ENCODE measurements at places on chromosomes 6 and 20.

- no peak for DNase-seq
Measured at GRCh38 chr6:9086331-9086730, 651.0 kb upstream of the SLC35B3 start.

- DNase-seq: no peak
Measured at GRCh38 chr6:87230801-87231200, 75.4 kb downstream of the ZNF292 start.

DNA sequence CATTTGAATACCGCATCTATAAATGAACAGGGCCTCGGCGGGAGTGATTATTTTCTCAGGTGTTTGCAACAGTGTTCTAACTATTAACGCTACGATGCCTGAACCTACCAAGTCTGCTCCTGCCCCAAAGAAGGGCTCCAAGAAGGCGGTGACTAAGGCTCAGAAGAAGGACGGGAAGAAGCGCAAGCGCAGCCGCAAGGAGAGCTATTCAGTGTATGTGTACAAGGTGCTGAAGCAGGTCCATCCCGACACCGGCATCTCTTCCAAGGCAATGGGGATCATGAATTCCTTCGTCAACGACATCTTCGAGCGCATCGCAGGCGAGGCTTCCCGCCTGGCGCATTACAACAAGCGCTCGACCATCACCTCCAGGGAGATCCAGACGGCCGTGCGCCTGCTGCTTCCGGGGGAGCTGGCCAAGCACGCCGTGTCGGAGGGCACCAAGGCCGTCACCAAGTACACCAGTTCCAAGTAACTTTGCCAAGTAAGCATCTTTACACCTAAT, 70.9 kb downstream of the HFE start:
- no peak for DNase-seq

- no peak for DNase-seq
Measured at GRCh38 chr6:139533171-139533570, 158.7 kb upstream of the CITED2 start.

GRCh38 chr20:3237958-3238615, 903 bp downstream of the SLC4A11 start:
- no peak for DNase-seq

DNA sequence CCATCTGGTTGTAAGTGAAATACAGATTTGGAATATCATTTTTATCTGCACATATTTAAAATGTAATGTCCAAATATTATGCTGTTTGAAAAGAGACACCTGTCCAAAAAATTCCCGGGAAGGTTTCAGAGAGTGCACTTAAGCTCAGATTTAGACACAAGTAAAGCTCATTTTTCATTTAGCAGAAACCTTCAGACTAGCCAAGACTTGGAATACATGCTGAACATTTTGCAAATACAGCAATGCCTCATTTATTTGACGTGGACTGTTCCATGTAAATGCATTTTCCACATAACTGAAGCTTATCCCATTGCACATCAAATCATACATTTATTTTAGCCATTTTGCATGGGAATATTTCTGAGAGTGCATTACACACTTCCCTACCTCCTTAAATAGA, 280.7 kb downstream of the ZNF217 start:
- DNase-seq: no peak

DNA sequence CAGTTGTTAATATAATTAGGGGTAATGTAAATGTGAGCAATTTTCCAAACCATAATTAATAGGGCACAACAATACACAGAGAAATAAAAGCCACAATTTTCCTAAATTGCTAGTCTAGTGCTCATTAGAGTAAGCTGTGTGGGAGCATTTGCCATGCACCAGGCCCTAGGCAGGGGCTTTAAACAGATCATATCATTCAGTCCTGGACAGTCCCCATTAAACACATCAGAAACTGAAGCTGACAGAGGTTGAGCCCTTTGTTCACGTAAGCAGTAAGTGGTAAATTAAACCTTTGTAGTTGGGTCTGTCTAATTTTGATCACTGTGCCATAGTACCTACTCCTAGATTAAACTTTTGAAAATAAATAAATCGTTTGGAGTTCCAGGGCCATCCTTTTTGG, 931.1 kb downstream of the C6orf118 start:
- no peak for DNase-seq

DNA sequence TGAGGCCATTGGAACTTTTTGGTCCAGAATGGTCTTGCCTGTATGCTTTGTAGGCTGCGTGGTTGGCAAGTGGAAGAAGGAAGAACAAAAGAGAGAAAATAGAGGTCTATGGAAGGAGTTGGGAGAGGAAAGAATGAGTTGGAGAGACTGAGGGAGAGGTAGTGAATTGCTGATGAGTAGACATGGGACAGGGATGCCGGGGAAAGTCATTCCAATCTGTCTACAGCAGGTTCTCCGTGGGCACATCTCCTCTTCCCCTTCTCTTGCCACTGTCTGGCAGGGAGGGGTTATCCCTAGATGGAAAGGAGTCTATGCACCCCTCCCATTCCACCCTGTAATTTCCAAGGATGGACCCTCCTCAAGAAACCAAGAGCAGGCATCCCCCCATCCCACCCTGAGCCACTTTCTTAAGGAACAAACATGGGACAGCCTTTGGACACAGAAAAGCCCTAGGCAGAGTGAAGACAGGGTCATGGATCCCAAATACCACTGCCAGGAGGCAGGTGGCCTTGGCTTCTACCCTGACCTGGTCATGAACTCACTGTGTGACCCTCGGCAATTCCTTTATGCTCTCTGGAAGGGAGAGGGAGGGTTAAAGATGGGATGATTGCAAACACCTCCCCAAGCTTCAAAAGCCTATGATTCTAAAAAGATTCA, 196.9 kb downstream of the LRFN2 start:
- DNase-seq: no peak

DNA sequence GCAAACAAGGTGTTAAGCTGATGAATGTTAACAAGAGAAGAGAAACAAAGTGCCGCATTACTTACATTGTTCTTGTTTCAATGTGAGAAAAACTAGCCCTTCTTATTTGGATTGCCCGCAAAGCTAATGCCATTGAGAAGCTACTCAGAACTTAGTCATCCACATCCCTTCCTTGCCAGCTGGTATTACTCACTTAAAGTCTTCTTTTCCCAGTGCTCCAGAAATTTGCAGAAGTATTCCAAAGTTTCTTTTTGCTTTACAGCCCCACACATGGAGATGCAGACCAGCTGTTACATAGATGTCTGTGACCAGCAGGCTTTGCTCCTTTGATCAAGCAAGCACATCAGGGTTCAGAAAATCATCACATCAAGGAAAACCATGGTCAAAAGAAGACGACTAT, 529.0 kb downstream of the TBC1D32 start:
- no peak for DNase-seq

DNA sequence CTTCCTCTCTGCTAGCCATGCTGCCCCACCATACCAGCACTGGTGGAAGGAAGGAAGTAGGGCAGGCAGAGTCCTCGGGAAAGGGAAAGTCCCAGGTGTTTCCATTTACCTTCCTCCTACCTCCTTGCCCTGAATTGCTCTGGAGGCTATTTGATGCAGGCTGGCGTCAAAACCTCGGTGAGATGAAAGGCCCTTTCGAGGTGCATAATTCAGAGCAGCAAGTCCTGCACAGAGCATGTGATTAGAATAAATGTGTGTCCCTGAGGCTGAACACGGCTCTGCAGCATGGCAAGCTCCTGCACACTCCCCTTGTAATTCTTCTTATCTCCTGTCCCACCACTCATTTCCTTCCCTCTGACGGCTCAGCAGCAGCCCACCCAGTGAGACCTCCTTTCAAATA, 98.7 kb upstream of the LRFN2 start:
- DNase-seq: no peak

GRCh38 chr6:89110284-89110683, 7.6 kb downstream of the SRSF12 start:
- DNase-seq: no peak

GRCh38 chr20:59019217-59019616, at the start of gene TUBB1:
Gene TUBB1, plus strand, starts transcription at chr20:59019429. Its CDS starts 94 bp downstream, at chr20:59019523.
- no peak for DNase-seq

- no peak for DNase-seq
Measured at GRCh38 chr6:158253248-158253647, 59.0 kb upstream of the TULP4 start.

GRCh38 chr20:5448449-5449118, 131.8 kb upstream of the PROKR2 start:
- DNase-seq: peak; percentile 14

DNA sequence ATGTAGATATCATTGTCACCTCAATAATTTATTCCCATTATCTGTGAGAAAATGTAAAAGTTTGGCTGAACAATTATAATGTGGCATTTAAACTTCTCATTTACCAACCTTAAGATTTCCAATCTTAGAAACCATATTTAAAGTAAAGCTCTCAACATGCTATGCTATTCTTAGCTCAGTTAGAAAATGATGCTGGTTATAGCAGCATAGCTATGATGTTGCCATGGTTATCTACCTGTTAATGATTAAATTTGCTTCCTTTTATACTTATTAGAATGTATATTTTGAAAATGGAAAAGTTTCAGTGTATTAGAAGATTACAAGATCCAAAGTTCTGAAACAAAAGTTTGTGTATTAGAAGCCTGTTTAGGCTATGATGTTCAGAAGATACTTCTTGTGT, 110.1 kb downstream of the GPR63 start:
- no peak for DNase-seq

GRCh38 chr6:10886691-10887502, at the start of gene SYCP2L:
Gene SYCP2L, plus strand, starts transcription at chr6:10887052. Its CDS starts 75 bp downstream, at chr6:10887127.
- DNase-seq: peak; percentile 2

DNA sequence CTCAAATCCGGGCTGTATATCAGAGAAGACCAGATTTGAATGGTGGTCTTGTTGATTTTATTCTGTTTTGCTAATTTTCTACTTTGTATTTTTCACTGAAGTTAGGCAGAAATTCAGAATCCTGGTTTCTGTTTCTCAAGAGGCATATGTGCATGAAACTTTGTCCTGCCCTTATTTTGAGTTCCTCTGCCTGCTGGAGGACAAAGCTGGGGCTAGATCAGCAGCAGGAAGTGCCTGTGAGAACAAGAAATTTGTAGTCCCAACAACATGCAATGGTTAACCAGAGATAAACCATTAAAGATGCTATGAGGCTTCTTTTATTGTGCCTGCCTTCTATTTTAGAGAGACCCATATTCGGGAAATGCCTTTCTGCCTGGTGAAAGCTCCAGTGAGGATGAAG, 37.1 kb downstream of the BEND6 start:
- DNase-seq: no peak

DNA sequence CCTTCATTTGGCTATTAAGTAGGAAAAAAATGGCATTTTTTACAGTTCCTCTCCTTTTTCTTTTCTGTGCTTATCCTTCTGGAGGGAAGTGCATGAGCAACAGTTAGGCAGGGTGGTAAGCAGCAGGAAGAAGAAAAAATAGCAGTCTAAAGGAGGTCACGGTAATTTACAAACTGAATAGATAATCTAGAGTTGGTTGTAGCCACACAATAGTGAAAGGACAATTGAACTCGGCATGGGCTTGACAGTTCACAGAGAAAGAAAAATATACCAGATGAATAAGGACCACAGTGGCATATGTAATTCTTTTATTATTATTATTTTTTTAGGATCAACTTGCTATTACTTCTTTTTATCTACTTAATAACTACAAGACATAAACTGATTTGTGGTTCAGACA, 358.6 kb downstream of the BTBD9 start:
- DNase-seq: no peak

GRCh38 chr6:164826831-164827468, 482.5 kb downstream of the C6orf118 start:
- no peak for DNase-seq

DNA sequence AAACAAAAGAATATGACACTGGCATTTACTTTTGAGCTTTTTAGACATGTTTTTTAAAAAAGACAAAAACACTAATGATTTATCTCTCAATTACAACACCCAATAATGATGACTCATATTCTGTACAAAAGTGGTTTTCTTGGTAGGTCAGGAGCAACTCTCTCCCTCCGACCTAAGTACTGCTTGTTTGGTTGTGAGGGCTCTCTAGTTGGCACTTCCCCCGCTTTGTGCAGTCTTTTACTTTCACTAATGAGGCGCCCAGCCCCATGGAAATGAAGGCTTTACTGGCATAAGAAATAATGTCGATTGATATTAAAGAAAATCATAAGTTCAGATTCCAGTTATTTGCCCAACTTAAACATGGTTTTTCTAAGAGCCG, 1.3 kb downstream of the KPNA5 start:
- DNase-seq: peak; percentile 36

DNA sequence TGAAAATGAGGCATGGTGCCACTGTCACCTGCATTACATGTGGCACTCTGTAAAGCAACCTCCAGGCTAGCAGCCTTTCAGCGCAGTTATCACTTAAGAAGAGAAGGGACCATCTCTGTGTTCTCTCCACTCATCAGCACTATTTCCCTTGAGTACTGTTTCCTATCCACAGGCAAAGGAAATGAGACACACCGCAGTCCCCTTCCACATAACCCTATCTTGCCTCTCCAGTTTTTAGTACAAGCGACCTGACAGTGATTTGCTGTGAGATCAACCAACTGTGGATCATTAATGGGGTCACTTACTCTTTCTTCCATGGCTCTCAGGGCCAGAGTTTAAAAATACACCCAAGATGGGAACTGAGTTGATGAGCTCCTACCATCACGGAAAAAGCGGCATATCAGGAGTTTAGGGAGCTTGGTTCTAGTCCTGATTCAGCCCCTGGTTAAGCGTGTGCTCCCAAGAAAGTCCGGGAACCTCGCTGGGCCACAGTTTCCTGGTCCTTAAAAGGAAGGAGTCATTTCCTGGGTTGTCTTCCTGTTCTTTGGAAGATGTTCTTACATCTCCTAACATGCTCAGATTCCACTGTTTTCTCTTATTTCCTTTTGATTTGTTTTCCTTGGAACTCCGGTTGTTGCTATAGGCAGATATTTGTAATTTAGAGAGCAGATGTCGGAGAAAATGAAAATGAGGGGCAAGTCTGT, 27.3 kb downstream of the PRDM1 start:
- DNase-seq: no peak

DNA sequence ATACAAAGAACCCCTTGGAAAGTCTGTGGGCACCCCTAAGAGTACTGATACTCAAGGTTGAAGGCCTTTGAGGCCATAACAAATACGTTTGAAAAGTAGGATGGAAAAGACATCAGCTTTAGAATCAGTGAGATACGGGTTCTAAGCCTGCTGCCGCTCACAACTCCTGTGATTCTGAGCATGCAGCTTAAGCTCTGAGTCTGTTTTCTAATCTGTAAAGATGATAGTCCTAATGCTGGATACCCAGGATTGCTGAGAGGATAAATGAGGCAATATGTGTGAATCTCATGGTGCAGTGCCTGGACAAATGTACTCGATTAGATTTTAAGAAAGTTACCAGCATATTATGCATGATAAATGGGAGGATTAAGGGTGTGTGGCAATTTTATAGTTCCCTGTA, 321.0 kb upstream of the HSF2 start:
- no peak for DNase-seq

- no peak for DNase-seq
Measured at GRCh38 chr6:26103141-26103769, 16.0 kb downstream of the HFE start.

Measured in naive thymus-derived CD8-positive, alpha-beta T cell (primary cell).